ENCODE measurements at places on chromosomes 5 and 9. TPM values are rescaled to one million over a fixed set of nuclear protein-coding genes. Genes with fewer than 3 reads are reported as not detected.

The WNK2 gene
- total RNA-seq = 4.6 TPM

The NPR3 gene
- 0.09 TPM for total RNA-seq

The PCDHA7 gene
- not detected for total RNA-seq

The ZNF462 gene
- 0.42 TPM for total RNA-seq

The CHSY3 gene
- not detected for total RNA-seq

All from activated CD4-positive, alpha-beta T cell treated with anti-CD3 and anti-CD28 coated beads for 36 hours (primary cell).